ENCODE measurements at places on chromosomes 6 and 20.
A peak's percentile ranks its signal among the peaks of the same experiment; 100 is the strongest.

GRCh38 chr6:53058388-53059195 lies 6.6 kb upstream of the FBXO9 start:
- no peak for DNase-seq

- no peak for DNase-seq
Measured at GRCh38 chr20:35648836-35649235, 15.9 kb downstream of the CPNE1 start.

GRCh38 chr20:11271319-11271718 lies 597.5 kb upstream of the JAG1 start:
- no peak for DNase-seq

DNA sequence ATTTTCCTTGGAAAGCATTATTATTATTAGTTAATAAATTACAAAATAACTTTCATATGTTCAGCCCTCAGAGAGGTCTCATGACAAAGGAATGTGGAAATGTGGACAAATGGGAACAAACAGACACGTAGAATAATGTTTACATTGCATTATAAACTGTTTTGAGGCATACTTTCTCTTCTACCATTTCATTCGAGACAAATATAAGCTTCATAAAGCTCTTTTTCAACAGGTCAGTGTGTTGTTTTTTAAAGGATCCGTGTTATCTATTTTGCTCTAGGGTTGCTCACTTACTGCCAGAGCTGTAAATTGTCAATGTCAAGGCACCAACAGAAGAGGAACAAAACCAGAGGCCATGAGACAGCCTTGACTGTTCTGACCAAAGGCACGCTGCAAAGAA lies 256.8 kb downstream of the PHACTR1 start:
- DNase-seq, result no peak

DNA sequence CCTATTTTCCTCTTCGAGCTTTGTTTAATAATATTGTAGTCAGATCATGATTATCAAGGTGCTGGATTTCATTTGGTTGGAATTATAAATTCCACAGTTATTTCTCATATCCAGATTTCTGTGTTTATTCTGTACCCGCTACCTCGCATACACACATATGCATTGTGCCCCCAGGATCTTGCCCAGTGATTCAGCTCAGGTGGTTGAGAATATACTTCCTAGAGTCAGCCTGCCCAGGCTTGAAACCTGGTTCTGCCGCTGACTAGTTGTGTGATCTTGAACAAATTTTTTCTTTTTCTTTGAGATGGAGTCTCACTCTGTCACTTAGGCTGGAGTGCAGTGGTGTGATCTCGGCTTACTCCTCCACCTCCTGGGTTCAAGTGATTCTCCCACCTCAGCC lies 14.7 kb downstream of the GINM1 start:
- no peak for DNase-seq

- peak; percentile 9 for DNase-seq
Measured at GRCh38 chr20:53513489-53514298, 79.9 kb downstream of the ZNF217 start.

- DNase-seq, result peak; percentile 18
Measured at GRCh38 chr20:37651932-37652331, 41.9 kb upstream of the CTNNBL1 start.

GRCh38 chr6:93371756-93372155 lies 47.6 kb downstream of the EPHA7 start:
- DNase-seq, result no peak

DNA sequence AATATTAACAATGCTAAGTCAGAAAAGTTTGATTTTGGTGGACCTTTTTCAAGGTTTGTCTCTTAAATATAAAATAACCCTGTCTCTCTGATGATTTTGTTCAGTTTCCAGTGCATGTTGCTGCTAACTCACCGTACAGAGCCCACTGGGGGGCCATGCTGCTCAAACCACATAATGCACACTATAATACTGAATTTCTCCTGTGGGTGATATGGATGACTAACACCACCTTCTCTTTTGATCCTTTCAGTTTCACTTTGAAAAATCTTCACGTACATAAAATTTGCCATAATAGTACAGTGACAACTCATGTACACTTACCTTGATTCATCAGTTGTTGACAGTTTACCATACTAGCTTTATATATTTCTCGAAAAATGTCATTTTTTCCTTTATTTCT lies 506.6 kb upstream of the MAN1A1 start:
- no peak for DNase-seq

DNA sequence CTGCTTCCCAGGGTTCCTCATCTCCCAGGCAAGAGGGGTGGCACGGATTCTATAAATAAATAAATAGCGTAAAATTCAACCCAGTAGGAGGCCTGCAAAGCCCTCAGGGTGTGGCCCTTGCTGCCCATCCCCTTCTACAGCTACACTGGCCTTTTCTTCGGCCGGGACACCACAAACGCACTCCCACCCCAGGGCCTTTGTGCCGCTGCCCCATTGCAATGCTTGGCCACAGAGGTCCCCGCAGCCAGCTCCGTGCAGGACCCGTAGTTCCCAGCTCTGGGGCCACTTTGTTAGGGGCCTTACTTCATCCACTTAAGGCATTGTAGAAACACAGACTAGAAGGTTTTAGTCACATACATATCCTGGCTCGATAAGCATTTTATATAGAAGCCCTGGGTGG lies 151.2 kb downstream of the ERMARD start:
- DNase-seq, result no peak

GRCh38 chr20:51958099-51959065 lies 156.1 kb upstream of the SALL4 start:
- DNase-seq, result no peak

- no peak for DNase-seq
Measured at GRCh38 chr6:154842833-154843232, 109.6 kb downstream of the SCAF8 start.

GRCh38 chr6:90978046-90978445 lies 391.2 kb upstream of the MAP3K7 start:
- DNase-seq, result no peak

DNA sequence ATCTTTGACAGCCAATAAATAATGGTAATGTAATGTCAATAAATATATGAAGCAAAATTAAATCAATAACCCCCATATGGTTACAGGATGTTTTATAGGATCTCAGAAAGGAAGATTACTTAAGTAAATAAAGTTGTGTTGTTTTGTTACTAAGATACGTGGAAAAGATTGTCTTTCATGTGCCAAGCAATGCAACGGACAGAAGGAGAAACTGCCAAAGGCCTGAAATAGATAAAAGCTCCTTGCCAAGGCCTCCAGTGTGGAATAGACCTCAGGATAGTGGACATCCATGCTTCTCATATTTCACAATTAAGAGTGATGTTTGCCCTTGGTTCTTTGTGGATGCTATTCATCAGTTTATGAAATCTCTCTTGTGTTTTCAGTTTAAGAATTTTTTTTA lies 16.4 kb upstream of the FNDC1 start:
- DNase-seq, result no peak

DNA sequence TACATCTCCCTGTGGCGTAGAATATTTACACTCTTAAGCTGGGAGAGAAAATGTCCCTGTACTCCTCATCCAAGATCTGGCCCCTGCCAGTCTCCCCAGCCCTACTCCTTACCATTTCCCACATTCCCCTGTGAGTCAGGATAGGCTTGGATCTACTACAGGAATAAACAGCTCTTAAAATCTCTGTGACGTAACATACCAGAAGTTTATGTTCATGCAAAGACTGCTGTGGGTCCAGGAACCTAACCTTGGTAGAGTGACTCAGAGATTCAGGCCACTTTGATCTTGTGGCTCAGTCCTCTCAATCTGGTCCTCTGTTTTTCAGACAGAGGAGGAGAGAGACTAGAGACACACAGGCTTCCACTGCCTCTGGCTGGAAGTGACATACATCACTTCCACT lies 38.5 kb upstream of the GPR6 start:
- DNase-seq, result no peak

- DNase-seq, result no peak
Measured at GRCh38 chr20:18694071-18694470, 106.2 kb downstream of the DTD1 start.

DNA sequence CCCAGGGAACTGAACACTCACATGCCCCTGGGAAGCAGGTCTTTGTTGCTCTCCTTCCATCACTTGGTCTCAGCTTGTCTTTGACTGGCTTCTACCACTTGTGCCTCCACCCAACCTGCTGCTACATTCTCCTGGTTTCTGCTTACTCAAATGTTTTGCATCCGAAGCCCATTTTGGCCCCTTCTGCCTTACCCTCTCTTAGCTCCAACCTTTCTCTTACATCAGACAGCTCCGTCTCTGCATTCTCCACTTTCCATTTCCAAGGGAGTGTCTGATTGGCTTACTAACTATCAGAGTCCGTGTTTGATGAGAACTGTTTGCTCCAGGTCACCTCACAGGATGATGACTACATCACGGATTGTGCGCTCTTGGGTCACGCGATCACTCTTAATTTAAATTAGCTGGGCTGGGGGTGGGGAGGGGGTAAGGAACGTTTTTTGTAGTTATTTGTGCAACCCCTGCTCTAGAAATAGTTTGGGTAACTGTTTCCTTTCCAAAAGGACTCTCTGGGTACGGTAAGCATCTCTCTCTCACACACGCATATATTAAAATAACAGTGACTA lies 844 bp upstream of the ABRACL start:
- no peak for DNase-seq

DNA sequence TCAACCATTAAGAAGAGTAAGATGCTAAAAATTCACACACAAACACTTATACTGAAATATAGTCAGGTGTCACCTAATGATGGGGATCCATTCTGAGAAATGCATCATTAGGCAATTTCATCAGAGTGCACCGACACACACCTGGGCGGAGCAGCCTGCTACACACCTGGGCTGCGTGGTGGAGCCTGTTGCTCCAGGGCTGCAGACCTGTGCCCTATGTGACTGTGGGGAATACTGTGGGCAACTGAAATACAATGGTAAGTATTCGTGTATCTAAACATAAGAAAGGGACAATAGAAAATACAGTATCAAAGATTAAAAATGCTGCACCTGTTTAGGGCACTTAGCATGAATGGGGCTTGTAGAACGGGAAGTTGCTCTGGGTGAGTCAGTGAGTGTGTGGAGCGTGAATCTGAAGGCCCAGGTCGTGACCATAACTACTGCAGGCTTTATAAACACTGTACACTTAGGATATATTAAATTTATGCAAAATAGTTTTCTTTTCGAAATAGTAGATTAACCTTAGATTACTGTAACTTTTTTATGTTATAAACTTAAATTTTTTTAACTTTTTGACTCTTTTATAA lies 124.4 kb upstream of the AFDN start:
- no peak for DNase-seq

DNA sequence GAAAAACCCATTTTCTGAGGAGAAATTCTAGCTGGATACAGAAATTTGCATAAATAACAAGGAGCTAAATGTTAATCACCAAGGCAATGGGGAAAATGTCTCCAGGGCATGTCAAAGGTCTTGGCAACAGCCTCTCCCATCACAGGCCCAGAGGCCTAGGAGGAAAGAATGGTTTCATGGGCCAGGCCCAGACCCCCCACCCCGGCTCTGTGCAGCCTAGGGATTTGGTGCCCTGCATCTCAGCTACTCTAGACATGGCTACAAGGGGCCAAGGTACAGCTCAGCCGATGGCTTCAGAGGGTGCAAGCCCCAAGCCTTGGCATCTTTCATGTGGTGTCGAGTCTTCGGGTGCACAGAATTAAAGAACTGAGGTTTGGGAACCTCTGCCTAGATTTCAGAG lies 321.2 kb upstream of the ID4 start:
- DNase-seq, result no peak

GRCh38 chr6:127748290-127748689 lies 152.6 kb downstream of the THEMIS start:
- DNase-seq, result no peak

GRCh38 chr6:30055513-30055912 lies 5.6 kb upstream of the POLR1H start:
- DNase-seq, result no peak

DNA sequence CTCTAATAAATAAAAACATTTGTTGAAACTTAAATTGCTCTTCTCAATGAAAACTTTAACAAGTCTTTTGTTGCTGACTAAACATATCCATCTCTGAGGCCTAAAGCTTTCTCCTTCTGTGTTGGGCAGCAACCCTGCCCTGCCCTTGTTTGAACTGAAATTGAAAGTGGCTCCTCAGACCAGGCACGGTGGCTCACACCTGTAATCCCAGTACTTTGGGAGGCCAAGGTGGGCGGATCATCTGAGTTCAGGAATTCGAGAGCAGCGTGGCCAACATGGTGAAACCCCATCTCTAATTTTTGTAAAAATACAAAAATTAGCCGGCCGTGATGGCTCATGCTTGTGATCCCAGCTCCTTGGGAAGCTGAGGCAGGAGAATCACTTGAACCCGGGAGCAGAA lies 29.2 kb upstream of the GNRH2 start:
- DNase-seq, result no peak

- DNase-seq, result no peak
Measured at GRCh38 chr20:49751397-49751736, 37.7 kb upstream of the B4GALT5 start.

DNA sequence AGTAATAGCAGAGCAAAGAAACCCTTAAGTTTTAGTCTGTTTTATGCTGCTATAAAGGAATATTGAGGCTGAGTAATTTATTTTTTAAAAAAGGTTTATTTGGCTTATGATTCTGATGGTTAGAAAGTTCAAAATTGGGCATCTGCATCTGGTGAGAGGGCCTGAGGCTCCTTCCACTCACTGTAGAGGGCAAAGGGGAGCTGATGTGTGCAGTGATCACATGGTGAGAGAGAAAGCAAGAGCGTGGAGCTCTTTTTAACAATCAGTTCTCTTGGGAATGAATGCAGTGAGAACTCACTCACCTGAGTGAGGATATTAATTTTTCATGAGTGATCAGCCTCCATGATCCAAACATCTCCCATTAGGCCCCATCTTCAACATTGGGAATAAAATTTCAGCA lies 36.4 kb upstream of the SAMD3 start:
- DNase-seq, result no peak

GRCh38 chr6:22155551-22155950 lies 141.3 kb downstream of the PRL start:
- no peak for DNase-seq

All from AG08395 (cell line).